Vagina (tissue), 2 donors: ENCODE measurements at places on chromosomes 1 and 21. TPM values are rescaled to one million over a fixed set of nuclear protein-coding genes. Genes with fewer than 3 reads are reported as not detected.

DNA sequence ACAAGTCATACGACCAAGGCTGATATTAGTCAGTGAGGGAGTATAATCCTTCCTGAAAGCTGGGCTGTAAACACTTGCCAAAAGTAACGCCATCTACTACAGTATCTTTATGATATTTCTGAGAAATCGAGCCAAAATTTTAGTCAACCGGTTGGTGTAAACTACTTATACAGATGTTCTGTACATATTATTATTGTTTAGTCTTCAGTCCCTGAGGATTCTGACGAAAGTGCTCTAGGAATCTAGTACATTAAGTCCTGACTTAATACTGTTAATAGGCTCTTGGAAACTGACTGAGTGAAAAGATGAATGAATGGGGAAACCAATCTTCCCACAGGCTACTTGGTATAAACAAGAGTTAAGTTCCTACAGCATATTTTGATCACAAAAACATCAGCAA lies 274.3 kb downstream of the USP25 start:
- DNase-seq: no peak
- no peak overlapping the region for H3K27ac ChIP-seq
- H3K27me3 ChIP-seq: no peaks in the 10 kb centered on the region
- H3K36me3 ChIP-seq: no peaks in the 10 kb centered on the region
- H3K4me1 ChIP-seq: peaks cover 10% of the 10 kb centered on the region
- no peak overlapping the region for H3K4me3 ChIP-seq

- no peaks in the 10 kb centered on the region for H3K27me3 ChIP-seq
- no peaks in the 10 kb centered on the region for H3K36me3 ChIP-seq
- H3K4me1 ChIP-seq: peaks cover 8% of the 10 kb centered on the region
- H3K27ac ChIP-seq: no peak overlapping the region
Observed at GRCh38 chr1:107135463-107135862, 5.4 kb upstream of the NTNG1 start.

DNA sequence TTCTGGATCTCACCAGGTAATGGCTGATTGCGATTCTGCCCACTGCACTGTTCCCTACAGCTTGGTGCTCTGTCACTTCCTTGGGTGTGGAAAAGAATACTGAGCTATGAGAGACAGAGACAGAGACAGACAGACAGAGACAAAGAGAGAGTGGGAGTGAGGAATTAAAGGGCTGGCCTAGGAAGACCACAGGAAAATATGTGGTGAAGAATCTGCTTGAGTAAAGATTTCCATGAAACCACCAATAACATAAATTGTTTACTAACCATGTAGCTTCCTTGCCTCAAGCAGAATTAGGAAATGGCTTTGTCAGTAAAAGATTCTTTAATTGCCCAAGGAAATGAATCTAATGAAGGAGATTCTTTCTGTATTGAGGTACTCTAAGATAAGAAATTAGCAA lies 54.4 kb downstream of the MPZL1 start:
- H3K36me3 ChIP-seq: peaks cover 10% of the 10 kb centered on the region
- H3K4me3 ChIP-seq: no peak overlapping the region
- no peaks in the 10 kb centered on the region for H3K27me3 ChIP-seq
- peaks cover 25% of the 10 kb centered on the region for H3K4me1 ChIP-seq

- no peaks in the 10 kb centered on the region for H3K4me1 ChIP-seq
- no peaks in the 10 kb centered on the region for H3K27me3 ChIP-seq
- H3K4me3 ChIP-seq: no peak overlapping the region
- no peaks in the 10 kb centered on the region for H3K36me3 ChIP-seq
- H3K27ac ChIP-seq: no peak overlapping the region
Observed at GRCh38 chr1:220457957-220458609, 69.9 kb upstream of the MARK1 start.

GRCh38 chr1:182968836-182969734 lies 16.1 kb upstream of the SHCBP1L start:
- DNase-seq: no peak
- H3K36me3 ChIP-seq: no peaks in the 10 kb centered on the region
- no peak overlapping the region for H3K4me3 ChIP-seq
- H3K27ac ChIP-seq: no peak overlapping the region
- no peaks in the 10 kb centered on the region for H3K27me3 ChIP-seq

Gene PTPRF
- total RNA-seq: 139 TPM

Gene KRTAP27-1
- total RNA-seq: not detected

Gene TRIM58
- total RNA-seq: 4.7 TPM

Gene WDR64
- not detected for total RNA-seq
